ENCODE measurements at places on chromosomes 2 and 18. TPM values are rescaled to one million over a fixed set of nuclear protein-coding genes. Genes with fewer than 3 reads are reported as not detected.

GRCh38 chr2:234162861-234163260 is 112.4 kb downstream of the SPP2 start:
- H3K27ac ChIP-seq = no peak overlapping the region
- no peaks in the 10 kb centered on the region for H3K36me3 ChIP-seq
- H3K4me1 ChIP-seq = peaks cover 27% of the 10 kb centered on the region
- H3K4me3 ChIP-seq = no peak overlapping the region
- H3K27me3 ChIP-seq = no peaks in the 10 kb centered on the region
- no peak for DNase-seq

- peaks cover 5% of the 10 kb centered on the region for H3K27me3 ChIP-seq
- no peaks in the 10 kb centered on the region for H3K4me1 ChIP-seq
- DNase-seq = no peak
- no peaks in the 10 kb centered on the region for H3K36me3 ChIP-seq
- H3K4me3 ChIP-seq = no peak overlapping the region
Observed at GRCh38 chr18:23121133-23121532, 14.2 kb upstream of the CABLES1 start.

- H3K4me1 ChIP-seq = peaks cover 56% of the 10 kb centered on the region
- no peak for DNase-seq
- H3K27ac ChIP-seq = no peak overlapping the region
- peaks cover 38% of the 10 kb centered on the region for H3K36me3 ChIP-seq
Observed at GRCh38 chr2:96819128-96819875, 3.2 kb downstream of the CNNM3 start.

GRCh38 chr2:119760956-119761275 is 1.2 kb downstream of the PTPN4 start:
- no peak for DNase-seq
- H3K4me1 ChIP-seq = peaks cover 44% of the 10 kb centered on the region
- H3K27me3 ChIP-seq = no peaks in the 10 kb centered on the region
- H3K4me3 ChIP-seq = peak overlapping the region; percentile 87
- peak overlapping the region; percentile 71 for H3K27ac ChIP-seq

DNA sequence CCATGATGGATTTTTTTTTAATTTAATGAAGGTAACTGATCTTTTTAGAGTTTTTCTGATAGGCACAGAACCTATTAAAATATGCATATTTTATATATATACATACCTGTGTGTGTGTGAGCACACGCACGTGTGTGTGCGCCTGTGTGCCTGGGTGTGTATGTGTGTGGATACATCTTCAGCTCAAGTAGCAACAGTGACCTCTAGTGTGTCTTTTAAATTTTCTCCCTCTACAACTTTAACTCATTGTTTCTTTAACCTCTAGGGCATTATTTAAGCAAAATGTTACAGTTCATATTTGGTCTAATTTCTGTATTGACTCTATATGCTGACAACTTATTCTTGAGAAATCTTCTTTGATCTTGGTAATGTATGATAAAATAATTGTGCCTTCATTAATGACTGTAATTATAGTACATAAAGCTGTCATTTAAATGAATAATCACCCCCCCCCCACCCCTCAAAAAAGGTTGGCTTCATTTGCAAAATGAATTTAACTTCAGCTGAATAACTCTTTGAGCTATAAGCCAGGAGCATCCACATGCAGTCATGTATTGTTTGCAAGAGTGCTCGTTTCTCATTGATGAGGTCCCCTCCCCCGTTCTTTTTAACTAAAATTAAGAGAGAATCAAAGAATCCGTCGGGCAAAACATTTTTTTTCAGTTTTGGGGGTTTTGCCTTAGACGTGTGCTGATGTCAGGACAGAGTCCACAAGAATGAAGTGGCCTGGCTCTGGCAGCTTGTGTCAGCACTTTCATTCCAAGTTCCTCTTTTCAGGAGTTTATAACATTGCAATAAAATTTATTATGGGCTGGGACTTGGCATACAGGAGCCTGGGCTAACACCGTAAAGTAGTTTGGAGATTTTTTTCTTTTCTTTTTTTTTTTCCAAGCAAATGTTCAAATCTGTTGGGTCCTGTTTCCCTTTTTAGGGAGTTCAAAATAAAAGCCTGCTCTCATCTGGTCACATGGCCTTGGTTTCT is 80.0 kb downstream of the ETAA1 start:
- H3K4me1 ChIP-seq = no peaks in the 10 kb centered on the region
- no peak overlapping the region for H3K4me3 ChIP-seq
- H3K36me3 ChIP-seq = no peaks in the 10 kb centered on the region
- no peak for DNase-seq
- no peaks in the 10 kb centered on the region for H3K27me3 ChIP-seq
- no peak overlapping the region for H3K27ac ChIP-seq

DNA sequence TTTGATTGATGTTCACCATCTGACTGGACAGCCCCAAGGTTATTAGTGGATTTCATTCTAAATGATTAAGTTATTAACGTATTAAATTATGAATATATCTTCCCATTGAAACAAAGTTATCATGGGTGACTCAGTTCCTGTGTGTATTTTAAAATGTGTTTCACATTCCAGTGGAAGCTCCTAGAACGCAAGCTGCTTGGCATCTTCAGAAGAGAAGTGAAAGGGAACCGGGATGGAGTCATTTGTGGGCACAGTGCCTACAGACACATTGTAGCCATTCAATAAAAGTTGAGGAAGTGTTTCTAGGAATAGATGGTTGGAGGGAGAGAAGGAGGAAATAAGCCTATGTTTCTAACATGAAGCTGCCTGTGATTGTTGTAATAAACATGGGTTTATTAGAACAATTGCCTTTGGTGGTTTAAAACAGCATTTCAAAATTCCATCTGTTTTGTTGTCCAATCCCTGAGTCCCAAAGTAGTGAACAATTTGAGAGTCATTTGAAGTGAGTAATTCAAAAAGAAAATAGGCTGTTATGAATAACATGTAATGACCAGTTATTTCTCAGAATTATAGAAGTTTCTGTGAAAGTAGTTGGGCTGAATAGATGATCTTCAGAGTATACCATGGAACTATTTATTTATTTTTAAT is 143.5 kb downstream of the PKP4 start:
- H3K4me1 ChIP-seq = peaks cover 2% of the 10 kb centered on the region
- H3K36me3 ChIP-seq = no peaks in the 10 kb centered on the region
- H3K27ac ChIP-seq = no peak overlapping the region
- DNase-seq = no peak
- H3K27me3 ChIP-seq = no peaks in the 10 kb centered on the region

DNA sequence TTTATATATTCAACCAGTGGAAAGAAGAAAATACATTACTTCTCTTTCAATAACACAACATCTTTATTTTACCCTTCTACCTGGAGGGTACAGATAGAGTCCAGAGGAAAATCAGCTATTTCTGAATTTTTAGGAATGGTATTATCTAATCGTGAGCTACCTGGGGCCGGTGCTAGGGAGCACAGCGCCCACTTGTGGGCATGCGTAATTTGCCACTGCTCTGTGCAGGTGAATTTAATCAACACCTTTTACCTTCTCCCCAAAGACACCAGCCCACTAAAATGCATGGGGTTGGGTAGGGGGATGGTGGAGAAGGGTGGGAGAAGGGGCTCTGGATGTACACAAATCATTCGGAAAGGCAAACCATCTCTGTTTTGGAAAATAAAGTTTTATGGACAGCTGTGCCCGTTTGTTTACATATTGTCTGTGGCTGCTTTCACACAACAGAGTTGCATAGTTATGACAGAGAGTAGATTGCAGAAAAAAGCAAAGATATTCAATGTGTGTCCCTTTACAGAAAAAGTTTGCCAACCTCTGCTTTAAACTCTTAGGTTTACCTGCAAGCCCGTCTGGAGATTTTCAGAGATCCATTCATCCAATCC is 51.5 kb upstream of the DCC start:
- no peak for DNase-seq
- H3K27me3 ChIP-seq = no peaks in the 10 kb centered on the region
- no peak overlapping the region for H3K4me3 ChIP-seq

DNA sequence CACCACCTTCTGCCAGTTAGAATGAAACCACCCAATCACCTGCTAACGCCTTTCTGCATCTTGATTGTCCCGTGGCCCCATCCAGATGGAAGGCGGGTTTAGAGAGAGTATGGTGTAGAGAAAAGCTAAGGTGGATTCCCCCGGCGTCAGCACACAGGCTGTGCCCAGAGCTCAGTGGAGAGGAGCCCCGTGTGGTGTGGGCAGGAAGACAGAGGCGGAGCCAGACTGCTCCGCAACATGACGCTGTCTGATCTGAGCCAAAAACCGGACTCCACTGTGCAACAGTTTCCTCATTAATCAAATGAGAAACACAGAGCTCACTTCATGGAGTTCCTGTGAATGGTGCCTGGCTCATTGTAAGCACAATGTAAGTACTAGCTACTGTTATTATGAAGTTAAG is 448.1 kb upstream of the SMIM21 start:
- H3K27ac ChIP-seq = no peak overlapping the region
- no peaks in the 10 kb centered on the region for H3K27me3 ChIP-seq
- no peak for DNase-seq
- H3K4me3 ChIP-seq = no peak overlapping the region
- H3K4me1 ChIP-seq = no peaks in the 10 kb centered on the region
- H3K36me3 ChIP-seq = no peaks in the 10 kb centered on the region

- no peak for DNase-seq
- H3K4me3 ChIP-seq = no peak overlapping the region
- H3K4me1 ChIP-seq = no peaks in the 10 kb centered on the region
- no peak overlapping the region for H3K27ac ChIP-seq
Observed at GRCh38 chr2:83756219-83756618, 702.9 kb downstream of the SUCLG1 start.

The SNED1 gene
- total RNA-seq = 34.3 TPM

The RNU2-63P gene
- 14.6 TPM for total RNA-seq
